Left kidney (tissue), 8 donors: ENCODE measurements at places on chromosomes 5 and 9.

- no peak for DNase-seq
Measured at GRCh38 chr5:122842016-122842580, 3.3 kb upstream of the SNX24 start.

DNA sequence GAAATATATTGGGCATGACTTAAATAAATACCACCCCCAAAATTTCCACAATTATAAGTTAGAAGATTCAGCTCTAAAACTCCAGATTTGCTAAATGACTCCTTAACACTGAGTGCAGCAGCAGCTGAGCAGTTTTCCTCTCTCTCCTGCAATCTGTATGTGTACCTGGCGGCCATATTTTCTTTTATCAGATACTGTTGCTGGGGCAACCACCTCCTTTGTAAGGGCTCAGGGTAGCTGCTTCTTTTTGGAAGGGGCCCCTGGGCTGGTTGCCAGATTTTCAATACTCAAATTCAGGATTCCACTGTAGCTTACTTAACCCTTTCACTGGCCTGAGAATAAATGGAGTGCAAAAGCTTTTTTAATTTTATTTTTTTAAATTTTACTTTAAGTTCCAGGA, 197.0 kb downstream of the TAF11L14 start:
- no peak for DNase-seq

- no peak for DNase-seq
Measured at GRCh38 chr5:151864061-151864748, 60.4 kb downstream of the GLRA1 start.

DNA sequence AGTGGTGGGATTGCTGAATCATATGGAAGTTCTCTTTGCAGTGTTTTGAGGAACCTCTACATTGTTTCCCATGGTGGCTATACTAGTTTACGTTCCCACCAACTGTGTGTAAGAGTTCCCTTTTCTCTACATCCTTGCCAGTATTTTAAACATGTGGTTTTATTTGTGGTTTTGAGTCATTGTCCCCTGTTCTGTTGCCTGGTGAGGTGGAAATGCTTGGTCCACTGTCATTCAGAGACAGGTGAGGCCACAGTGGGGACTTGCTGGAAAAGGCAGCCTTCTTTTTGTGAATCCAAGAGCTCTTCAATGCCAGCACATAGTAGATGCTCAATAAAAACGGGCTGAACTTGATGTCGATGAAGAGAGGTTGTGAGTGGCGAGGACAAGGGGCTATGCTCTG, 44.2 kb downstream of the SH3PXD2B start:
- no peak for DNase-seq

GRCh38 chr5:124644138-124644537, 102.3 kb downstream of the ZNF608 start:
- no peak for DNase-seq

DNA sequence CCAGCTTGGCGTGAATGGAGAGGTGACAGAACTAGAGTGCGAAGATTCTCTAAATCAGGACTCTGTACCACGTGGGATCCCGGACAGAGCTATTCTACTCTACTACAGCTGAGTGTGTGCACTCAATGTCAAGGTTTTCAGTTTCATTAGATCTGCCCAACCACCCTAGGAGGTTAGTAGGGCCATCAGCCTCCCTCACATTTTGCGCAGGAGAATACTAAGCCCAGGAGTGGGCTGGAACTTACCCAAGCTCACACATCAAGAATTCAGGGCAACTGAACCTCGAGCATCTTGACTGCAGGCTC, 68.3 kb upstream of the TBC1D2 start:
- DNase-seq, result no peak
